Activated CD4-positive, alpha-beta T cell treated with anti-CD3 and anti-CD28 coated beads, Interleukin-2, amount 50 U/mL, for 1 hour (primary cell): ENCODE measurements at places on chromosomes 11 and 22.

- DNase-seq = peak; percentile 81
These were observed at the start of gene NRXN2 for GRCh38 chr11:64723117-64723906. TSS of gene NRXN2 (minus strand) at chr11:64723197. CDS start at chr11:64713699, 9,498 bp downstream.

DNA sequence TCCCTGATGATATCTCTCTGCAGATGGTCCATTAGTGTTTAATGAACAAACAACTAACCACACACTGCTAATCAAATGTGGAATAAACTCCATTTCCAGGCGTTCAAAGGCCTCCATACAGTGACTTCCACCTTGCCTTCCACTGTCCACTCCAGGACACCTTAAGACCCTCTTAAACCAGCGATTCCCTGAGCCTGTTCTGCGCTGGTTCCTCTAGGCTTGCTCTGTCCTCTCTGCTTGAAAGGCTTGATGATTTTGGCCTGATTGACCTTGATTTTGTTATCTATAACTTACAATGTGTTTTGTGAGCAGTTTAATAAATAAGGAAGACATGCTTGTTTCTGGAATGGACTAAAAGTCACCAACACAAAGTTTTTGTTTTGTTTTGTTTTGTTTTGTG, 12.0 kb downstream of the OVCH2 start:
- DNase-seq = no peak

- DNase-seq = no peak
These were observed 14.2 kb downstream of the GAS2 start for GRCh38 chr11:22680628-22681027.

DNA sequence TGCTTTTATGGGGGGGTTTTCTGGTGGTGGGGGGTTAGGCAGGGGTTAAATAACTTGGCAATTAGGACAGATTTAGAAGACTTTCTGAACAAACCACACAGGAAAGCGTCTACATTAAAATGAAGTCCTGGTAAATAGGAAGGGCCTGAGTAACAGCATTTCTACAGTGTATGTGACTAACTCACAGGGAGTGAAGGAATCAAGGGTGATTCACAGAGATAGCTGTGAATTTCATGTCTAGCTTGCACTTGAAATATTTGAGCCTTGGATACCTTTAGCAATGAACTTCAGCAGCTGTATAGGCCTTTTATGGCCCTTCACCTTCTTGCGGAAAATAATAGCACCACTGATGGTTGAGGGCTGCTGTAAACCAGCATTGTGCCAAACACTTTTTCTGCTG, 26.1 kb upstream of the LDHA start:
- DNase-seq = no peak

DNA sequence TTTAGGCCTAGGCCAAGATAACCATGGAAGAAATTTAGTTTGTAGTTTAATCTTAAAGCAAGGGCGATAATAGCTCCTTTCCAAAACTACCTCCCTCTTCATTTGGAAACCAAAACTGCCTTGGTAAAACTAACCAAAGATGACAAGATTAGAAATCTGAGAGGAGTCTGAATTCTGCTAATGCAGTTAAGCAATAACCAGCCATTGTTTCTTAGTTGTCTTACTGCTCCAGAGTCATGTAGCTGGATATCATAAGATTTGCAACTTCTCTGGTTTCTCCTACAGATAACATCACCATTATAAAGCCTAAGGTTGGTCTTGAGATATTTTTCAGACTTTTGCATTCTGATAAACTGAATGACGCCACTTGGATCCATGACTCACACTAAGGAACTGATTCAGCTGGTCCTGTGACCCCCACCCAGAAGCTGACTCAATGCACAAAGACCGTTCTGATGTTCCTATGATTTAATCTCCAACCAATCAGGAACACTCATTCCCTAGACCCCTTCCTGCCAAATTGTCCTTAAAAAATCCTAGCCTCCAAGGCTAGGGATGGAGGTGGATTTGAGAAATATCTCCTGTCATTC, 200.8 kb downstream of the LUZP2 start:
- no peak for DNase-seq

GRCh38 chr11:7538031-7538430, 24.2 kb downstream of the PPFIBP2 start:
- DNase-seq = no peak

- no peak for DNase-seq
These were observed 130.4 kb downstream of the SLC1A2 start for GRCh38 chr11:35288817-35289541.

- DNase-seq = no peak
These were observed 83.3 kb upstream of the PRDM11 start for GRCh38 chr11:45062974-45063635.

DNA sequence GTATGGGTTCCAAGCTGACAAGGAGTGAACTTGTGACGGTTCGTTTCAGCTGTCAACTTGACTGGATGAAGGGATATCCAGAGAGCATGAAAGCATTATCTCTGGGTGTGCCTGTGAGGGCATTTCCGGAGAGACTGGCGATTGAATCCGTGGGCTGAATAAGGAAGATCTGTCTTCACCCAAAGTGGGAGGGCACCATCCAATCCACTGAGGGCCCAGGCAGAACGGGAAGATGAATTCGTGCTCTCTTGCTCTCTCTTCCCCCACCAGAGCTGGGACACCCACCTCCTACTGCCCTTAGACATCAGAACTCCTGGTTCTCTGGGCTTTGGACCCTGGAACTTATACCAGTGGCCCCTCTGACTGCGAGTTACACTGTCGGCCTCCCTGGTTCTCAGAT, 15.5 kb upstream of the CD81 start:
- DNase-seq = no peak

DNA sequence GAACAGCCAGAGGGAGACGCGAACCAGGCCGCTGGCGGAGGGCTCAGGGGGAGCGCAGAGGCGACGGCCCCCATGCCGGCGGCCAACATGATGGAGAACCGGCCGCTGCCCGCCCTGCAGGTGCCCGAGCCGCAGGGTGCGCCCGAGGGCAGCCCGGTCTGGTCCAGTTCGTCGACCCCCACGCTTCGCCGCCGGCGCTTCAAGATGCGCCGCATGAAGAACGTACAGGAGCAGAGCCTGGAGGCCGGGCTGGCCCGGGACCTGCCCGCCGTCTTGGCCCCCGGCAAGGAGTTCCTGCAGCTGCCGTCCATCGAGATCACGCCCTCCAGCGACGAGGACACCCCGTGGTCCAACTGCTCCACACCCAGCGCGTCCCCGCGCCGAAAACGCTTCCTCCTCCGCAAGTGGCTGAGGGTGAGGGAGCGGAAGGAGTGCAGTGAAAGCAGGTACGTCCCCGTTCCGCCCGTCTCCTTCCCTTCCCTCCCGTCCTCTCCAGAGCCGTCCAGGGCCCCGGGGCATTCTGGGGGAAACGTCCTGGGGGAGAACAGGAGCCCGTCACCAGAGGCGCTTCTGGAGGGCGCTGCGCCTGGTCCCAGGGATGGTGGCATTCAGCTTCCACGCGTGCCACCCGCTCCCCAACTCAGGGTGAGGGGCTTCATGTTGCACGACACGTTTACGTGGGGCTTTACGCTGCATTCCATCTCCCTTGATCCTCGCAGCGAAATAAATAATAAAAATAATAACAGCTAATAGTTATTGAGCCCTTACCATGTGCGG, 840 bp downstream of the GRAMD1B start:
- DNase-seq = peak; percentile 50

- DNase-seq = no peak
These were observed 12.2 kb upstream of the VPS37C start for GRCh38 chr11:61173456-61173855.

- no peak for DNase-seq
These were observed 1.8 kb downstream of the TLCD5 start for GRCh38 chr11:120326845-120327281.

GRCh38 chr11:102551169-102551781, 20.7 kb upstream of the MMP7 start:
- DNase-seq = no peak

DNA sequence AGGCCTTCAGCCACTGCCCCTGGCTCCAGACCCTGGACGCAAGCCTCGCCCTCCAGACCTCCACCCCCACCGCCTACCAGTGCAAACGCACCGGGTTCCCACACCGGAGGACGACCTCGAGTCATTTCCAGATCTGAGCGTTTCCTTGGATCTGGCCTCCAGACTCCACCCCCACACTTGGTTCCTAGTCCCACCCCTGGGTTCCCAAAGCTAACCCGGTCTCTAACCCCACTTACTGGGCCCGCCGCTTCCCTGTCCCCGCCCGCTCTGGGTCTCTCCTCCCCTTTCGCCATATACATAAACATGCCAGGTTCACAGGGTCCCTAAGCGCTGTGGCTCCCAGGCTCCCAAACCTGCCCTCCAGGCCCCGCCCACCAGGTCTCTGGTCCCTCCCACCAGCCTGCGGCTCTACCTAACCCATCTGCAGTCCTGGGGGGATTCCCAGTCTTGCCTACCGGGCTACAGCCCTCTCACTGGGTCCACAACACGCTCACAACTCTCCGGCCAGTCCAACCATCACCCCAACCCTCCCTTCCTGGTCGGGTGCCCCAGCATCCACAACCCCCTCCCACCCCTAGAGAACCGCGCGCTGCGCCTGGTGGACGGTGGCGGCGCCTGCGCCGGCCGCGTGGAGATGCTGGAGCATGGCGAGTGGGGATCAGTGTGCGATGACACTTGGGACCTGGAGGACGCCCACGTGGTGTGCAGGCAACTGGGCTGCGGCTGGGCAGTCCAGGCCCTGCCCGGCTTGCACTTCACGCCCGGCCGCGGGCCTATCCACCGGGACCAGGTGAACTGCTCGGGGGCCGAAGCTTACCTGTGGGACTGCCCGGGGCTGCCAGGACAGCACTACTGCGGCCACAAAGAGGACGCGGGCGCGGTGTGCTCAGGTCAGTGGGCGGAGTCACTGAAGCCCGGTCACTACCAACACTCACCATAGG, 36.7 kb downstream of the CD6 start:
- no peak for DNase-seq

GRCh38 chr11:68099474-68100405, 21.4 kb downstream of the CHKA start:
- DNase-seq = peak; percentile 23

DNA sequence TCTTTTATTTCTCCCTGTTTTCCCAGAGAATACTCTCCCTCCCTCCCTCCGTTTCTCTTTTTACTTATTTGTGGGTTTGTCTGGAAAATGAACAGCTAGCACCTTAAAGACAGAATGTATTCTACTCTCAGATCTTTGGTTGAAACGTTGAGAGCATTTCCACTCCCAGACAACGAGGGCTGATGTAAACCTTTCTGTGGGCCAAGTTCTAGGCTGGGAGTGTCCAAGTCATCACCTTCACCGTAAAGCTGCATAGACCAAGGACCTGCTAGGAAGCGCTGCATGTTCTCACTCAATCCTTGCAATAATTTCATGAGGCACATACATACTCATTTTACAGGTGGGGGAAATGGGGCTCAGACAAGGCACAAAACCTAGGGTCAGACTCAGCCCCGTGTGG, 32.4 kb downstream of the MYH9 start:
- DNase-seq = no peak

DNA sequence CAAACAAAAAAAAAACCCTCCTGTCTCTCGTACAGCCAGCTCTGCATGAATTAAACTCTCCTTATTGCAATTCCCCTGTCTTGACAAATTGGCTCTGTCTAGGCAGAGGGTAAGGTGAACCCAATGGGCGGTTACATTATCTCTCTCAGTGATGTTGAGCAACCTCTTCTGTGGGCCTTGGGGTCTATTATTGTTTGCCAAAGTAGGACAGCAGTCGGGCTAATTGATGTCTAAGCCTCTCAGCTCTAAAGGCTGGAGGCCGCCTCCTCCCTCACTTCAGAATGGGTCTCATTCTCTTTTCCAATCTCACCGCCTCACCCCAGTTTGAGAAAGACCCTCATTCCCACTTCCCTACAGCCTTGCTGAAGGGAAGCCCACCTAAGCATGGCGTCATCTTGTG, 1.3 kb upstream of the SLC25A45 start:
- DNase-seq = no peak

GRCh38 chr22:22362936-22363335, 118.3 kb downstream of the VPREB1 start:
- DNase-seq = no peak

DNA sequence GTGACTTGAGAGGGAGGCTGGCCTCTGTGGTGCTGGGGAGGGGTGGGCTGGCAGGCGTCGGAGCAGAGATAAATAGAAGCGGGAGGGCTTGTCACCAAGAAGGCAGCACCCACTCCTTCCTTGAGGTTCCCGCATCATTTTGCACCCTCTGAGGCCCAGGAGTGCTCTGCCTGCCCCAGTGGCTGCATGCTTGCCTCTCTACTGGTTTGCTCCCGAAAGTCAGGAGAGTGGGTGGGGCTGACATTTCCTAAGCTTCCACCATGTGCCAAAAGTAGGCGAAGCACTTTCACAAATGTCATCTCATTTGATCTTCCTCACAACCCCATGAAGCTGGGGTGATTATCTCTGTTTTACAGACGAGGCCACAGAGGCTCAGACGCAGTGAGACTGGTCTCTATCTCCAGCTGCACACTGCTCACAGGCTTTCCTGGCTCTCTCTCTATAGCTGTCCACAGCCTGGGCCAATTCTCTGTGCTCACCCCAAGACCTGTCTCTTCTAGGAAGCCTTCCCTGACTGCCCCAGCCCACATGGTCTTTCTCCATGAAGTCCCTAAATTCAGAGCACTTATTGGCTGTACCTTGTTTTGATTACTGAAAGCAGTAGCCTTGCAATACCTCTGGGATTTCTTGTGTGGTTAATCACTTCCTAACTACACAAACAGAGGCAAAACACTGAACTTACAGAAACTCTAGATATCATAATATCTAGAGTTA, 2.6 kb upstream of the UCP3 start:
- peak; percentile 34 for DNase-seq

DNA sequence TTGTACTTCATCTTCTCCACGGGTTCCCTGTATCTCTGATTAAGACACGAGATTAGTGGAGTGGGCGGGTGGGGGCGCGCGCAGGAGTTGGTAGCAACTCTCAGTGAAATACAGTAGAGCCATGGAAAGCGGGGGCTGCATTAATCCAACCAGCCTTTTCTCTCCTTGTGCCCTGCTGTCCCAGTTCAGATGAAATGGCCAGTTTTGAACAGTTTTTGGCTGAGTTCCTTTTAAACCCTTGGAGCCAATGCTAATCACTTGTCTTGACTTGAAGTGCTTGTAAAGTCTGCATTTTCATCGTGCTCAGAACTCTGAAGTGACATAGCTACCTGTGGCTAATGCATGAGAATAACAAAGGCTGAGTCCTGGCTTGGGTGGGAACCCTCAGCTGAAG, 734 bp upstream of the TMEM123 start:
- peak; percentile 23 for DNase-seq
